ENCODE measurements at places on chromosomes 16 and 17.

GRCh38 chr17:76151896-76152454 lies 10.9 kb upstream of the FOXJ1 start:
- no peak for DNase-seq

- DNase-seq, result no peak
These were observed 67.8 kb downstream of the WSB1 start for GRCh38 chr17:27361695-27362094.

- DNase-seq, result no peak
These were observed 4.8 kb downstream of the EEF2K start for GRCh38 chr16:22210854-22211253.

GRCh38 chr17:70968302-70968701 lies 799.0 kb downstream of the KCNJ2 start:
- DNase-seq, result no peak

- no peak for DNase-seq
These were observed 7.6 kb downstream of the SNRNP25 start for GRCh38 chr16:60929-61878.

GRCh38 chr17:57294629-57295501 lies 38.5 kb downstream of the MSI2 start:
- DNase-seq, result no peak

DNA sequence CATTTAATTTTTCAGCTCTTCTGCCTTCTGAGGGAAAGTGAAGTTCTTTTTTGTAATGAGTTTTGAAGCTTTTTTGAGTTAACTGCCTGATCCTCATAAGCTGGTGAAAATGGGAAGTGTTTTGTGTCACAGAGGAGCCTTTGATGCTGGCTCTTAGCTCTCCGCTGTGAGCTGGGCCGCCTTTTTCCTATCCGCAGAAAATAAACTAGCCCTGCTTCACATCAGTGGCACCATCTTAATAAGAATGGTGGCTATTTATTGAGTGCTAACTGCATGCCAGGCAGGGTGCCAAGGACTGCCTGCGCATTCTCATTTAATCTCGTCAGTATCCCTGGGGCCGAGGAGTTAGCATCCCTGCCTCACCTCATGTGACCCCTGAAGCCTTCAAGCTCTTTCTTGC lies 309.0 kb downstream of the CPPED1 start:
- DNase-seq, result no peak

GRCh38 chr16:13950821-13951547 lies 31.0 kb downstream of the ERCC4 start:
- DNase-seq, result no peak

- no peak for DNase-seq
These were observed 51.7 kb downstream of the VAT1L start for GRCh38 chr16:77840093-77840492.

DNA sequence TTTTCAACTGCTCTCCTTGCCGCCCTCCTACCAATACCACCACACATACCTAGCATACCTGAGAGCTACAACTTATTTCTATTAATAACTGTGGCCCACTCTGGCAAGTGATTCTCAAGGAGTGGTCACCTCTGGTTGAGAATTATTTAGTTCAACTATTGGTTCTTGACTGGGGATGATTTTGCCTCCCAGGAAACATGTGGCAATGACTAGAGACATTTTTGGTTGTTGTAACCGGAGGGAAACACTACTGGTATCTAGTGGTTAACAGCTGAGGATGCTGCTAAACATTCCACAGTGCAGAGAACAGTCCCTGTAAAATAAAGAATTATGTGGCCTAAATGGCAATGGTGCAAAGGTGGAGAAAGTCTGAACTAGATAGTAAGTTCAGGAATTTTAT lies 96.7 kb downstream of the TRIM37 start:
- DNase-seq, result no peak

- DNase-seq, result no peak
These were observed 19.6 kb upstream of the EFCAB13 start for GRCh38 chr17:47304186-47304585.

GRCh38 chr16:67893743-67894399 lies 817 bp downstream of the PSKH1 start:
- DNase-seq, result no peak

DNA sequence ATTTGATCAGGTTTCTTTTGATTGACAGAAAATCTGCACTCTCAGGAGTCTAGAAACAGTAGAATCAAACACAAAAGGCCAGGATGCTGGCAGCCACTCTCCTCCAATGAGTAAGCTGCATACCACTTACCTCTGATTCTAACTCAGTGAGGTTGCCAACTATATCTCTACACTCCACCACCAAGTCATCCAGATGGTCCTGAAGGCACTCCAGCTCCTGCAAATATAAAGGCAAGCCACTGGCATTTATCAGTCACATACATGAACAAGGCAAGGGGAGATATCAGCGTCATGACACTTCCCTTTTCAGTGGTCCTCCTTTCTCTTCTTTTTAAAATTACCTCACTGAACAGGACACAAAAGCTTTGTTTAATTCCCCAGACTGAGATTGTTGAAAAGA lies 53.1 kb upstream of the CLEC18B start:
- no peak for DNase-seq

GRCh38 chr17:38454532-38454931 lies 26.3 kb downstream of the ARHGAP23 start:
- no peak for DNase-seq

GRCh38 chr17:3804503-3804931 lies 3.5 kb upstream of the ITGAE start:
- DNase-seq, result peak; percentile 60

- no peak for DNase-seq
These were observed 492.2 kb downstream of the CDH11 start for GRCh38 chr16:64629622-64630021.

DNA sequence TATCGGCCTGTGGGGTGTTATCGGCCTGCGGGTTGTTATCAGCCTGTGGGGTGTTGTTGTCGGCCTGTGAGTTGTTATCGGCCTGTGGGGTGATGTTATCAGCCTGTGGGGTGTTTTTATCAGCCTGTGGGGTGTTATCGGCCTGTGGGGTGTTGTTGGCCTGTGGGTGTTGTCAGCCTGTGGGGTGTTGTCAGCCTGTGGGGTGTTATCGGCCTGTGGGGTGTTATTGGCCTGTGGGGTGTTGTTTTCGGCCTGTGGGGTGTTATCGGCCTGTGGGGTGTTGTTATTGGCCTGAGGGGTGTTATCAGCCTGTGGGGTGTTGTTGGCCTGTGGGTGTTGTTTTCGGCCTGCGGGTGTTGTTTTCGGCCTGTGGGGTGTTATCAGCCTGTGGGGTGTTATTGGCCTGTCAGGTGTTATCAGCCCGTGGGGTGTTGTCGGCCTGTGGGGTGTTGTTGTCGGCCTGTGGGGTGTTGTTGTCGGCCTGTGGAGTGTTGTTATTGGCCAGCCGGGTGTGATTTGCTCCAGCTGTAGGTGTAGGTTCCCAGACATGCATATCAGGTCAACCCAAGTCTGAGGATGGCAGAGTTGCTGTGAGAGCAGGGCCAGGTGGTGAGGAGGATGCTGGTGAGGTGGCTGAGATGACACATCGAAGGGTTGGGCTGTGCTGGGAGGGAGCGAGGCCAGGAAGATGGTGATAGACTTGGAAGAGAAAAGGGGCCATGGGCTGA lies 7.1 kb downstream of the TRARG1 start:
- DNase-seq, result no peak

All from GM18507 (cell line).